ENCODE measurements at places on chromosomes 7 and 10.

DNA sequence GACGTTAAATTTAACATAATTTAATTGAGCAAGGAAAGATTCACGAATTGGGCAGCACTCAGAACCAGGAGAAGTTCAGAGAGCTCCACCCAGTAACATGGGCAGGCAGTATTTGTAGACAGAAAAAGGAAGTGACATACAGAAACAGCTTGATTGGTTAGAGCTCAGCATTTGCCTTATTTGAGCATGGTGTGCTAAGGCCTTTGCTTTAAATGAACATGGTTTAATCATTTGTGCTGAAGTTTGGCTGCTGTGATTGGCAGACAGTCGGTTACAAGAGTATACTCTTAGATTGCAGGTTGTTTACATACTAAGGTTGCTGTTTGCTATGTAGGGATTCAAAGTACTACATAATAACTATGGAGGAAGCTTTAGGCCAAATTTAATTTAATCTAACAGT is 199.2 kb downstream of the MALRD1 start:
- no peak for DNase-seq

DNA sequence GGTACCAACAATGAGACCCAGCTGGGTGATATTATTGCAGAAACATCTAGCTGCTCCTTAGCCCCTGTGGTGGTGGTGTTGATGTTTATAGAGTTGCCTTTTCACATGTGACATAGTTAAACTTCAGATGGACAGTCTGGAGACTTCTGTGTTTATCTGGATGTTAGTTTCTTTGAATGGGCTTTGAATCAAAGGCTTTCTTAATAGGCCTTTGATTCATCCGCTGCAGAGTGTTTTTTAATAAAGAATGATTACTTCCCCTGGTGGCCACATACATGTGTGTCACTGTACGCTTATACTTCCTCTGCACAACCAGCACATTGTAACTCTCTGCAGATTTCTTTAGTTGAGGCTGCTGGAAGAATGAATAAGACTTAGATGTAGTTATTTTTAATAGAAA is 221.0 kb downstream of the DYNC1I1 start:
- no peak for DNase-seq

DNA sequence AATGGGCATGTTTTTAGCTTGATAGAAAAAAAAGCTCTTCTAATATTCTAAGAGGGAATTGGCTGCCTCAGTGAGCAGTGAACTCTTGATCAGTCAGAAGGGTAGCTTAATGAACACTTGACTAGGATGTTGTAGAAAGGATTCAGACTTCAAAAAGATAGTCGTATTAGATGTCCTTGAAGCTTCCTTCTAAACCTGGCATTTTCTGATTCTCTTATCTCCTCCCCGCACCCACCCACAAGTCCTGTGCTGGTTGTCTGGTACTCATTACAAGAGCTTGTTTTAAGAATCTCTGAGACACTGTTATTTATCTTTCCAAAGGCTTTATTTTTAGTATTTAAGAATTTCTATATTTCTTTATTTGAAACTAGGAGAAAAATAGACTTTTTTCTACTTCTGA is 7.4 kb upstream of the SMIM30 start:
- DNase-seq: no peak

DNA sequence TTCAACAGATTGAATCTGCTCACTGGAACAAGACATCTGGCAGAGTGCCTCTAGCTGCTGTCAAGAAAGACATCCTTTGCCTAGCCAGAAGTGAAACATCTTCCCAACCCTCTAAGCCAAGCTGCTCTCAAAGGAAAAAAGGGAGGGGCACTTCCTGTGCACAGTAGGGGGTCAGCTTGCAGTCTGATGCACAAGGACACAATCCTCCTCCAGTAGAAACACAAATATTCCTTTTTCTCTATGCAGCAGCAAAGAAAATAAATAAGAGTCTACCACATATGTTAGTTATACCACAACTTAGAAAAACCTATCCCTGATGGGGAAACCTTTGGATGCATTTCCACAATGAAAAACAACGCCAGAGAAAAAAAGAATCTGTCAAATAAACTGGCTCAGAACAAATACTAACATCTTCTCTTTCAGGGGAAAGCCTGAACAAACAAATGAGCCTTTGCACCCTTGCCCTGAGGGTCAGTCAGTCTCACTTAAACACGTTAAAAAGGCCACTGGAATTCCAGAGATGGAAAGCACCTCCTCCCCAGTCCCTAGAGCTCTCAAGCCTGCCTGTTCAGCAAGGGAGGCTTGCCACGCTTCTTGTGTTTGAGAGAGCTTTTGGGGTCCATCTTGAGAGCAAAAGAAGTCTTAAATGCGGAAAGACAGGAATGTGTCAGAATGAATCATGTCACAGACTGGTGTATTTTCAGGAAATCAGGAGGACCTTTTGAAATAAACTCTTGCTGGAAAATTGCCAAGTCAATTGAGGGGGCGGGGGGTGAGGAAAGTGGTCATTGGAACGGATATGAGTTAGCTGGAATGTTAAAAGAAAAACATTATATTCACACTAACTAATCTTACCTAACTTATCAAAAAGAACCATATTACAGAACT is 7.5 kb downstream of the LAMB1 start:
- DNase-seq: no peak

- no peak for DNase-seq
Measured at GRCh38 chr10:5588080-5588453, 63.3 kb downstream of the CALML3 start.

DNA sequence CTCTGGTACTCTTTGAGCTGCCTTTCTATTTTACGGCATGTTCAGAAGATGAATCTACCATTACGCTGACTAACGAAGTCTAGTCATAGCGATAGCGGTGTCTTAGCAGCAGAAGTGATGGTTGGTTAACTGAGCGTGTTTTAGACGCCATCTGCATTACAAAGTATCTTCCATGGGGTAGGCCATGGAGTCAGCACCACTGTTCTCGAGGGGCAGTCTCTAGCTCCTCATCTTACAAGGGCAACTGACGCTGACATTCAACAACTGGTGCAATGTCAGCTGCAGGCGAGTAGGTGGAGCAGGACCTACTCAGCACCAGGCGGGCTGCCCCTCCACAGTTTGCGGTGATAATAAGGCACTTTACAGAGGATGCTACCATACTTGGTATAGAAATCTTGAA is 88.7 kb downstream of the ADARB2 start:
- no peak for DNase-seq

DNA sequence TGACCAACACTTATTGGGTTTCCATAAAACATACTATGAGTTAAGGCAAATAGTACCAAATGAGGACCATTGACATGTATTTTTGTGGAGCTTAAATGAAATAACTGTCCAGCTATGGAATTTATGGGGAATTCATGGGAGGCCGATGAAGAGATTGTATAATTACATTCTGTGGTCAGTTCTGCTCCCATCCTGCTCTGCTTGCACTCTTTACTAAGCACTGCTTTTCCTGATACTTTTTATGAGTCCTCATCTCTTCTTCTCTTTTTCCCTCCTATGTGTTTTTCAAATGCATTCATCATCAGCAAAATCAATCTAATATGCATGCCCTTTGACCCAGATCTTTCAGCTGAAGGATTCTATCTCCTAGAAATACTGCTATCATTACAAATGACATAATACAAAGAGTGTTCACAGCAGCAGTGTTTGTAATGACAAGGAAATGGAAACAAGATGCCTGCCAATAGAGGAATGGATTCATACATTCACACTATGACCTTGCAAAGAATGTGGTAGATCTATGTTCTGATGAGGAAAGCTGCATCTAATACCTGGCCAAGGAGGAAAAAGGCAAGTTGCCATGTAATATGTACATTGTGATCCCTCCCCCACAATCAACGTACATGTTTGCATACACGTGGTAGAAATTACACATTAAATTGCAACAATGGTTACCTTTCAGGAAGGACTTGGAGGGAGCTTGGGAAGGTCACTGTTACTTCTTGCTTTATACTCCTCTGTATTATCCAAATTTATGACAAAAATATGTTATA is 73.9 kb downstream of the PCGF5 start:
- no peak for DNase-seq

DNA sequence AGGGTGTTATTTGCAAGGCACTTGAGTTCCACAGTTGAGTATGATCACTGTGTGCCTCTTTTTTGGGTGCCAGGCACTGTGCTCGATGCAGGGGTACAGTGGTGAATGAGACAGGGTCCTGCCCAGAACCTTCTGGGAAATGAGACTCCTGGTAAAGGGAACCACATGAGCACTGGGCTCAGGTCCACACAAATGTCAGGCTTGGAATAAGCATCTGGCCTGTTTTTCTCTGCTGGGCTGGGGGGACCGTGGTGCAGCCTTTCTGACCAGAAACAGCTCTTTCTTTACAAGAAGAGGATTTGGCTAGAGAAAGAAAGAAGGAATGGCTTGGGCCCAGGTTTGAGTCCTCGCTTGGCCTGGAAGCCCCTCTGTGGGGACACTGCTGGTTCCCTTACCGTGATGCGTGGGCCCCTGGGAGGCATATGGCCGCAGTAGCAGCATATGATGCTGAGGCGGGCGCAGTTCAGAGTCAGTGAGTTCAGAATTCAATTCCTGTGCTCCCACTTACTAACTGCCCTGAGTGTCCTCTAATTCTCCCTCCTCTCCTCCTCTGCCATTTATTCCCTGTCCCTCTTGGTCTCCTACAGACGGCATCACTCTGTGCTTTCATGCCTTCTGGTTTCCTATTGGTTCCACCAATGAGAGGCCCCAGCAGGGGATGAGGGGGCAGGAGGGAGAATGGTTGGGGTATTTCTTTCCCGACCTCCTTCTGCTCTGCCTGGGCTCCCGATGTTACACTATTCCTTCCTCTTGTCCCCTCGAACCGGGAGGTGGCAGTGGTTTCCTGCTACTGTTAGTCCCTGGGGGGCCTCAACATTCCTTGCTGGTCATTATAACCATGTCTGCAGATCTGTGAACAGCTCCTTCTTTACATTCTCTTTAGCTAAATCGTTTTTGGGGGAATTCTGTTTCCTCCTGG is 9.6 kb upstream of the KCP start:
- DNase-seq: no peak

DNA sequence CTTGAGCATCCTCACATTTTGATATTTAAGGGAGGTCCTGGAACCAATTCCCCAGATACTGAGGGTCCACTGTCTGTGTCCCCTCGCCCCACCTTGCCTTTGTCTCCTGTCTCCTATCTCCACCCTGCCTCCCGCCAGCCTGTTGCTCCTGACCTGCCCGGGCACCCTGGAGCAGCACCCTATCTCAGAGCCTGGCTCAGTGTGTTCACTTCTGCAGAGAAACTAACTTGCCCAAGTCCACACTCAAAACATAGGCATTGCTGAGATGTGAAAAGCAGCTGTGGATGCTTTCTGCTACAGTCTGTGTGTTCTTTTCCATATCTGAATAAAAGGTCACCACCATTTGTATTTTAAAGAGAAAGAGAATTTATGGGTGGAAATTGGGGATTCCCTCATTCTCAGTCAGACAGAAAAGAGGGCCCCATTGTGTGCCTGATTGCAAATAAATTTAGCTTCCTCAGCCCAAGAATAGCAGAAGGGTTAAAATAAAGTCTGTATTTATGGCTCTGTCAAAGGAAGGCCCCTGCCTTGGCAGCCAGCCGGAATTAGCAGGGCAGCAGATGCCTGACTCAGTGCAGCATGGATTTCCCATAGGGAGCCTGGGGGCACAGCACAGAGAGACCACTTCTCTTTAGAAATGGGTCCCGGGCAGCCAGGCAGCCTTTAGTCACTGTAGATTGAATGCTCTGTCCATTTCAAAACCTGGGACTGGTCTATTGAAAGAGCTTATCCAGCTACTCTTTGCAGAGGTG is 161.3 kb downstream of the EGFR start:
- no peak for DNase-seq

- no peak for DNase-seq
Measured at GRCh38 chr7:142800088-142800487, 29.3 kb downstream of the PRSS2 start.

DNA sequence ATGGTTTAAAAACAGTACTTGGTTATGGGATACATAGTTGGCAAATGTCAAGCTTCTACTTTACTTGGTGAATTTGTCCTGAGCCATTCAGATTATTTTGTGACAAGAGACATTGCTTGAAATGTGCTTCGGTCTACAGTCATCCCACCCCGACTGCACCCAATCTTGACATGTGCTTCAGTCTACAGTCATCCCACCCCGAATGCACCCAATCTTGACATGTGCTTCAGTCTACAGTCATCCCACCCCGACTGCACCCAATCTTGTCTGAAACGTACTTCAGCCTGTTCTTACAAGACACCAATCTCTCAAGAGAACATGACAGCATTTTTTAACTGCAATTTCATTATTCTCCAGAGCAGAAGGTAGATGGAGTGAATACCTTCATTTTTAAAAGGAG is 47.8 kb downstream of the PRKCQ start:
- DNase-seq: no peak

- DNase-seq: no peak
Measured at GRCh38 chr7:120617275-120617674, 240.7 kb downstream of the TSPAN12 start.

DNA sequence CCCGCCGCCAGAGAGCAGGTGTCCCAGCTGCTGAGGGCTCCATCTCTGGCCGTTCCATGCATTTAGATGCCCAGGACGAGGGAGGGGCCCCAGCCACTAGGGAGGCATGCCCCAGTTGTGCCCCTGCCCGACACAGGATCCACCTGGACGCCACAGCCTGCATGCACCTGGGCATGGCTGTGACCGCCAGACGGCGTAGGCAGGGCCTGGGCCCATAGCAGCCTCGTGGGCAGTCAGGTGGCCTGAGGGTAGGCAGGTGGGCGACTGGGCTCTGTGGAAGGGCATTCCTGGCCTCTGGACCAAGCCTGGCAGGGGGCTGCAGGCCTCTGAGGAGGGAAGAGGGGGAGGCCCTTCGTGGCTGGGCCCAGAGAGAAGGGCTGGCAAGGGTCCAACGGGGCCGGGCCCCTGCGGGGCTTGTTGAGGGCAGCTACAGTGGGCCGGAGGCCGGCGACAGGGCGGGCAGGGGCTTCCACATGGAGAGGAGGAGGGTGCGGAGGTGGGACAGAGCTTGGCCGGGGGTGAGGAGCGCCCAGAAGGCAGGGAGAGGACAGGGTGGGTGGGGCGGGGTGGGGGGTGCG is 76.0 kb upstream of the NKX6-2 start:
- DNase-seq: no peak

DNA sequence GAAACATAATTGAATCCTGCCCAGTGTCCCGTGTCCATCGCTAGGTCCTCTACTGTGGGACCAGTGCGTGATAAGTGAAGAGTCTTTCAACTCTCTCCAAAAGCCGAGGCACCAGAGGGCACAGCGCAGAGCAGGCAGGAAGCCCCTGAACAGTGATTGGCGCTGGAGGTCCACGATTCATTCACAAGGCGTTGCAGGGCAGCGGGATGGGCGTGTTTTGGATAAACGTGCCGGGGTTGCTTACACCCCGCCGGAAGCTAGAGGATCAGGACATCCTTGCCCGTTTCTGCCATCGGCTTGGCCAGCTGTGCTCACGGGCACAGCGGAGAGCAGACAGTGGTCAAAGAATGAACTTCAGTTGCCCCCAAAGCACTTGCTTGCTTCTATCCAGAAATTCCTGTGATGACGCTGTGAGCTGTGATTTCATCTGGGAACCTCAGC is 86.0 kb upstream of the PFKP start:
- DNase-seq: no peak

DNA sequence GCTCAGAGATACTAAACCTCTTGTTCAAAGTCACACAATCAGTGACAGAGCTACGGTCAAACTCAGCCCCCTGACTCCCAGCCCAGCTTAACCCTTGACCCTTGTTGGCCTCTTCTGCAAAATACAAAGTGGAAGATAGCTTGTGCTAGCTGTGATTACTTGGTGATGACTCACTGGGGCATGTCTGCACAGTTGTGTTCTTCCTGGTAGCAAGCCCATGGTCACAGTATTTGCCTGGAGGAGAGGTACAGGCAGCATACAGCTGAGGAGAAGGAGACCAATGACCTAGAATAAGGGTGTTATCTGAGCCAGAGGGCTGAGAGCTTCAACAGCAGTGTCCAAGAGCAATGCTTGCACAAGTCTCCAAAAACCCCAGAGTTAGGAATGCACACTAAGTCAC is 5.7 kb upstream of the HSPA12A start:
- DNase-seq: no peak

All from stimulated activated CD8-positive, alpha-beta memory T cell treated with anti-CD3 and anti-CD28 coated beads, Interleukin-2, amount 100 ng/mL, for 48 hours (primary cell).